Stimulated activated CD4-positive, alpha-beta T cell treated with anti-CD3 and anti-CD28 coated beads, Interleukin-1b, Interleukin-23, amount 100 ng/mL, for 1 hour (primary cell): ENCODE measurements at places on chromosomes 2 and 18.

DNA sequence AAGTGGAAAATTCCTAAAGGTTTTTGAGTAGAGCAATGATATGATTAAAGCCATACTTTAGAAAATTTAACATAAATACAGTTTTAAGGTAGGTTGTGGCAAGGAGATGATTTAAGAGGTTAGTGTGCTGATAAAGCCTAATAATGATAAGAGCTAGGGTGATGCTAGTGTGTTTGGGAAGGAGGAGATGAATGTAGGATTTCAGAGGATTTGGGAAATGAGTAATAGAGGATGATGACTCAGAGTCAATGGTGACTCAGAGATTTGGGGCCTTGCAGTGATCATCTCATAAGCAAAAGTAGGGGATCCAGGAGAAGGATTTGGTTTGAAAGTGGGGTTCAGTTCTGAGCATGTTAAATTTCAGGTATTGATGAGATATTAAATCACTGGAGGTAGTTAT lies 23.3 kb downstream of the STAMBP start:
- no peak for DNase-seq

DNA sequence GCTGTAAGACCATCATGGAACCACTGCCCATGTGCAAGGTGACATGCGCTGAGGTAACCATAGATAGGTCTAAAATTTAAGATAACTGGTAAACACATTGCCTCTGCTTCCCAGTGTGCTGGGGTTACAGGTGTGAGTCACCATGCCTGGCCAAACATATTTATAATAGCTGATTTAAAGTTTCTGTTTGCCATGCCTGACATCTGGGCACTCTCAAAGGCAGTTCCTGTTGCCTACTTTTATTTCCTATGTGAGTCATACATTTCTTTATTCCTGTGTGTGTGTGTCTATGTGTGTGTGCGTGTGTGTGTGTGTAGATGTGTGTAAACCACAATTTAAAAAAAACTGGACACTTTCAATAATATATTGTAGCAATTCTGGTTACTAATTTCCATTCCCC lies 415.2 kb upstream of the NETO1 start:
- no peak for DNase-seq

GRCh38 chr18:10009321-10010144 lies 95.7 kb downstream of the VAPA start:
- DNase-seq, result no peak

GRCh38 chr2:108936866-108937265 lies 52.2 kb downstream of the EDAR start:
- DNase-seq, result no peak

GRCh38 chr2:118062048-118062447 lies 26.2 kb upstream of the INSIG2 start:
- DNase-seq, result no peak

- no peak for DNase-seq
Measured at GRCh38 chr18:44679914-44680272, 795 bp upstream of the SETBP1 start.

GRCh38 chr2:25338401-25338800 lies 3.3 kb downstream of the DNMT3A start:
- no peak for DNase-seq

GRCh38 chr2:176555112-176555511 lies 285.9 kb downstream of the MTX2 start:
- no peak for DNase-seq

DNA sequence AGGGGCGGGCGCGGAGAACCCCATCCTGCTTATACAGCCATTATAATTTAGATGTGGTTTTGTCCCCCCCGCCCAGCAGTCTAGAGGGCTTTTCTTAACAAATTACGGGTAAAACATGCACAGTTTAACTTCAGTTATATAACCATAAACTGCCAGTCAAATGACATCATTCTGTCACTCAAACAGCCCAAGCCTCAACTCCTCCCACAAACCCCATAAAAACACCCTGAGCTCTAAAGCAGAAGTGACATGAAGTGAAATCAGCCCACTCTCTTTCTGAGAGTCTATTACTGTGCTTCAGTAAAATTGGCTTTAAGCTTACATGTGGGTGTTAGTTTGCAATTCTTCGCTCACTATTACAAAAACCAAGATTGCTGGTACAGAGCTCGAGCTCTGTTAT lies 705.1 kb upstream of the GCFC2 start:
- no peak for DNase-seq

- DNase-seq, result no peak
Measured at GRCh38 chr2:40487602-40488001, 35.7 kb upstream of the SLC8A1 start.

DNA sequence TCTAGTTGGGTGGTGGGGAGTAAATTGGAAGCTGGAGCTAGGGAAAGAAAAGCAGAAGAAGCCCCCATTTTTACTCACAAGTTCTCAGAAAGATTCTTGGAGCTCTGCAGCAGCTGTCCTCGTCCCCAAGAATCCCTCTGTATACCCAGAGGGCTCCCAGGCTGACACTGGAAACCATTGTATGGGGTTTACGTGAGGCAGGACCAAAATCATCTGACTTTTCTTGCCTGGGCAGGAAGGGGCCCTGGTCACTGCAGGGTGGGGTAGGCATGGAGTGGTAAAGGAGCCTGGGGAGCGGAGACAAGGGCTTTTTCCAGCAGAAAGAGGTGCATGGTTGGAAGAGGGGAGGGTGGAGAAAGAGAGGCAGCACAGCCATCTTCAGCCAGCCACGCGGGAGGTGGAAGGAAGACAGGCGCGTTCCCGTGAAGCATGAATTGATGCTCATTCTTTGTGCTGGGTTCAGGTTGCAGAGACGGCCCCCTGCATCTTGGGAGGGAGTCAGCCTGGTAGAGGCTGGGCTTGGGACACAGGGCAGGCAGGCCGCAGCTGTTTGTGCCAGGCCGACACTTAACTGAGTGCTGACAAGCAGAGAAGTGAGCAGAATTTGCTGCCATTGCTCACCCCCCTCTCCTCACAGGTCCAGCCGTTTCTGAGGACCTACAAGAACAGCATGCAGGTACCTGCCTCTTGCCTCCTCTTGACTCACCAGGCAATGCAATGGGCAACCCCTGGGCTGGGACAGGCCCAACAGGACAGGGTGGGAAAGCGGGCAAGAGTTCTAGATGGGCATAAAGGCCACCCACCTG lies 94.8 kb downstream of the PLB1 start:
- DNase-seq, result no peak

DNA sequence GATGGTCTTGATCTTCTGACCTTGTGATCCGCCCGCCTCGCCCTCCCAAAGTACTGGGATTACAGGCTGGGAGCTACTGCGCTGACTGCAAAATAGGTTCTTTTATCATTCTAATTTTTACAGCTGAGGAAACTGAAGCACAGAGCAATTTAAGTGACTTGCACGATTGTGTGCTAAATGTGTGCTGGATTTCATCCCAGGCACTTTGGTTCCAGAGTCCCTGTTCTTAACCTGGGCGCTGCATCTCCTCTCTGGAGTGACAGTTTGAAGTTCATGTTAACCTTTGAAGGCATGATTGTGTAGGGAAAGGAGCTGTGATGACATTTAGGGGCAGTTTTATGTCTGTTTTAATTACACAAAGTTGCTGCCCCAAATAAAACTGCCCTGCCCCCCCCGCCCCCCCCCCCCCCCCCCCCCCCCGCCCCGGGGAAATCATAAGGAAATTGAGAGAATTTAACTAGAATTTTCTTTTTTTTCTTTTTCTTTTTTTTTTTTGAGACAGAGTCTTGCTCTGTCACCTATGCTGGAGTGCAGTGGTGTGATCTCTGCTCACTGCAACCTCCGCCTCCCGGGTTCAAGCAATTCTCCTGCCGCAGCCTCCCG lies 5.6 kb downstream of the ACSL3 start:
- DNase-seq, result no peak

GRCh38 chr2:230541934-230542380 lies 126.0 kb downstream of the SP100 start:
- DNase-seq, result no peak

GRCh38 chr2:77101796-77102452 lies 420.3 kb downstream of the LRRTM4 start:
- DNase-seq, result no peak

DNA sequence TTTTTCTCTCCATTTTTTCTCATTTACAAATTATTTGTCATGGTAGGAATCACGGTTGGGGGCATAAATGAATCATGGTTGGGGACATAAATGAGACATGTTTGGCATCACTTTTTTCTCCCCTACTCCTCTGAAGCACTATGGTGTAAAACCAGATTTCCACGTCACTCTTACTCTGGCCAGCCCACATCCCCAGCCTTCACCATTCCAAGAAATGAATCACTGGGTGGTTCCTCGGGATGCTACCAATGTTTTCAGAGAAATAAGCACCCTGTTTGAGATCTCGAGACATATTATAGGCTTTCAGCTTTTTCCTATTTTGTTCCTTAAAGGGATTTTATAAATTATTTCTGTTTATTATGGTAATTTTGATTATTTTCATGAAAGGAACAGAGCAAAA lies 155.0 kb upstream of the SLC8A1 start:
- DNase-seq, result no peak

GRCh38 chr2:18682681-18683080 lies 93.3 kb upstream of the NT5C1B start:
- no peak for DNase-seq

DNA sequence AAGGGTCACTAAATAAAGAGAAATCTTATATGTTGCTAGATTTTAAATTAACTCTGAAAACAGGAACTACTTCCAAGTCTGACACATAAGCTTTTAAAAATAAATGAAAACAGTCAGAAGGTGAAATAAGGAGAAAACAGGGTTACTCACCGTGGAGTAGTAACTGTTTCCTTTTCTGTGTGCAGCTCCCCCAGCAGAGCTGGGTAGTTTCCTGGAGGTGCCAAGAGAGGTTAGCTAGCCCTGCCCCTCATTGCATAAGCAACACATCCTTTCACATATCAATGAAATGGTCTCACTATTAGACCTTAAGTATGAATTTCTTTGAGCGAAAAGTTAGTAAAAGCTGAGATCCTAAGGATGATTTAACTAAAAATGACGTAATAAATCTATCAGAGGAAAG lies 54.0 kb upstream of the GPR75 start:
- no peak for DNase-seq

GRCh38 chr2:107777974-107778373 lies 48.7 kb upstream of the RGPD4 start:
- no peak for DNase-seq

GRCh38 chr2:5691221-5691984 lies 781 bp upstream of the SOX11 start:
- no peak for DNase-seq

DNA sequence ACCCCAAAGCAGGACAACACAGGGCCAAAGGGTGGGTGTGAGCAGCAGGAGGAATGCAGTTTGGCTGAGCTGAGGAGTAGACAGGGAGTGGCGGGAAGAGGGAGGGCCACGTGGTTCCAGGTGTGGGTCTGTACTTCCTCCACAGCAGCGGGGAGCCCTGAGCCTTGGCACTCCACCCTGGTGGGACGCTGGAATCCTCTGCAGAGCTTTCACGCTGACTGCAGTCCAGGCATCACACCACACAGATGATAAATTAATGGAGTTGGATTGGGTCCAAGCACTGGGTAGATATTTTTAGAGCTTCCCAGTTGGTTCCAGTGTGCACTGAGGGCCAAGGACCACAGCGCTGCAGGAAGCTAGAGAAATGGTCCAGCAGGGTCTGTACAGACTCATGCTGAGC lies 67.0 kb upstream of the TMEM200C start:
- no peak for DNase-seq

- DNase-seq, result no peak
Measured at GRCh38 chr2:31339696-31340095, 74.8 kb downstream of the XDH start.

DNA sequence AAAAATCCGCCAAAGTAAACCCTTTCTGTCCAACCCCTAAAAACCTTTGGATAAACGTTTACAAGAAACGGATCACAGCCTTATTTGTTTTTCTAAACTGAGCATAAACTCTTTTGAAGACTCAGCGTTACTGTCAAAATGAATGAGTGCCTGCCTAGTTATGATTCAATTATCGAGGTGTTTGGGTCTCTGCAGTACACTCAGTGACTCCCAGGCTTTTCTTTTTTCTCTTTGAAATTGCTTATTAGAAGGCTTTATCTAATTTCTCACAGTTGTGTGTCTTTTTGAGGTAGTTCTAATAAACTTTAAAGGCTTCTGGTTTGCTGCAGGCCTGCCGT lies 663 bp downstream of the RHBDD1 start:
- DNase-seq, result no peak

- DNase-seq, result no peak
Measured at GRCh38 chr2:105631922-105632321, 112.8 kb upstream of the NCK2 start.

DNA sequence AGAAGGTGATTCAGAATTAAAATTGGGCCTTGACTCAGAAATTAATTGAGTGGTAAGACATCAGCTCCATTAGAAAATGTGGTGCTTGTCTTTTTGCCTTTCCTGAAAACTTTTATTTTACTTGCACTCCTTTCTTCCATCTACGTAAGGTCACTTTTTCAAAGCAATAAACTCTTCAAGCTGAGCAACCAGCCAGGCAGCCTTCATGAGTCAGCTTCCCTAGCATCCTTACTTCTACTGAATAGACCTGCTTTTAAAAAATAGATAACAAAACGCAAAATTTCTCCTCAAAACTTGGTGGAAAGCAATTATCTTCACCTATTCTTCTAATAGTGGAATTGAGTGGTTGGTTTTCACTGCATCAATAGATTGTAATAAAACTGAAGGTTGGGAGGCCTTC lies 504.2 kb downstream of the ARHGAP15 start:
- DNase-seq, result no peak

DNA sequence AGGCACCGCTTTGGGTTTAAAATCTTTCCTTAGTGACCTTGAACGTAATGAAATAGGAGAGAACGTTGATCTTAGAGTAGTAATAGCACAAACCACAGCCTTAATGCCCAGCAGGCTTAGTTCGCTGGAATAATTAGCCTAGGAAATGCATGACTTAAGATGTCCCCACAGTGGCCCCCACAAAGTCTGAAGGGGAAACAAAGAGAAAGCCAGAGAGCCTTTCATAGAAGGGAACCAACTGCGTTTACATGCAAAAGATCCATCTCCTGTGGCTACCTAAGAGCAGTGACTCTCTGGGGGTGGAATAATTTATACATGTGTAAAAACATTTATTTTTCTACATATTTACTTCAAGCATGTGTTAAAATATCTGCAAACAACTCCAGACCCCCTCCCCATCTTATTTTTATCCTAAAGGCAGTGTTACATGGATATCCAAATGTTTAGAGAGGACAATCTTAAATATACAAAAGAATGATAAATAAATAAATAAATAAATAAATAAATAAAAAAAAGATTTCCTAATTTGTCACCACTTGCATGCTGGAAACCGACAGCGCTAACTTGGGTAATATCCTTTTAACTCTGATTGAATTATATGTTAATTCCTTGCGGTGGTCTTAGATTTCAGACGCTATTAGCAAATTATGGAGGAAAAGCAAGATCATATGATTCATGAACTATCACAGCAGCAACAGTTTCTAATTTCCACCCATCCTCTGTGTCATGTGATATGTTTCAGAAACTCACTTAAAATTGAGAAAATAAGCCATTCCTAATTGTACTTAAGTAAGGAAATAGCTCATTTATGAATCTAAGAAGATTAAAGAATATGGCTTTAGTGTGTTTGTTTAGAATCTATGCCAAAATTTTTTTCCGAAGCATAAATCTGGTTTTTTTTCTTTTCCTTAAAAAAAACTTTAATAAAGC lies 23.4 kb upstream of the CYP1B1 start:
- no peak for DNase-seq
